ENCODE measurements at places on chromosomes 5 and 9.

GRCh38 chr9:72038890-72039410, 21.5 kb downstream of the C9orf57 start:
- H3K27ac ChIP-seq, result no peak overlapping the region
- peak; percentile 80 for DNase-seq
- no peaks in the 10 kb centered on the region for H3K36me3 ChIP-seq

DNA sequence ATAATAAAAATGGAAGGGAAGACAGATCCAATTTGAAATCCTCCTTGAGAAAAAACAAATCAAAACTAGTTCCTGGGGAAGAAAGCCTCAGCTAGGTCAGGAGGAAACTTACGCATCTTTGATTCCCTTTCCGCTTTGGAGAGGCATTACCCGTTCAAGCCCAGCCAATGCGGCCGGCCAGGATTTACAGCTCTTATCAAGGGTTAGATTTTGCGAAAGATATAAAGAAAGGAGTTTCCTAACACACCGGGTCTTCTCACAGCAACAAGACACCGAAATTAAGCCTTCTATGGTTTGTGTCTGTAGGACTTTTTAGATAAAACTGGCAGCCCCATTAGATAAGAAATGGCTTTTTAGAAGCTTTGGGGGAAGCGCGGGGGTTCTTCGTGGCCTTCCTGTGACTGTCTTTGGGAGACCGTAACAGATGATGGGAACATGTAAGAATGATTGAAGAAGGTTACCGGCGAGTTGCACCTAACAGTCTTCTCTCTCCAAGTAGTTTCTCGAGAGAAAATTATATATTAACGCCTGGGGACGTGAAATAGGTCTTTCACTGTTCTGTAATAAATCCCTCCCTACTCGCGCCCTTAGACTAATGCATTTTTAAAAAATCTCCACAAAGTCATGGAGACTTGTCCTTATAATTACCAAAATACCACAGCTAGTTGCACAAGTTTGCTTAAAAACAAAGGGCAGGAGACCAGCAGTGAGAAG, 1.3 kb upstream of the ISL1 start:
- peak overlapping the region; percentile 43 for H3K4me3 ChIP-seq
- peaks cover 3% of the 10 kb centered on the region for H3K27me3 ChIP-seq
- H3K4me1 ChIP-seq, result peaks cover 6% of the 10 kb centered on the region
- no peak for DNase-seq

GRCh38 chr9:136211441-136212344, 6.8 kb upstream of the LHX3 start:
- peaks cover 25% of the 10 kb centered on the region for H3K36me3 ChIP-seq
- H3K4me1 ChIP-seq, result no peaks in the 10 kb centered on the region
- H3K4me3 ChIP-seq, result no peak overlapping the region
- no peaks in the 10 kb centered on the region for H3K27me3 ChIP-seq
- DNase-seq, result no peak
- no peak overlapping the region for H3K27ac ChIP-seq

DNA sequence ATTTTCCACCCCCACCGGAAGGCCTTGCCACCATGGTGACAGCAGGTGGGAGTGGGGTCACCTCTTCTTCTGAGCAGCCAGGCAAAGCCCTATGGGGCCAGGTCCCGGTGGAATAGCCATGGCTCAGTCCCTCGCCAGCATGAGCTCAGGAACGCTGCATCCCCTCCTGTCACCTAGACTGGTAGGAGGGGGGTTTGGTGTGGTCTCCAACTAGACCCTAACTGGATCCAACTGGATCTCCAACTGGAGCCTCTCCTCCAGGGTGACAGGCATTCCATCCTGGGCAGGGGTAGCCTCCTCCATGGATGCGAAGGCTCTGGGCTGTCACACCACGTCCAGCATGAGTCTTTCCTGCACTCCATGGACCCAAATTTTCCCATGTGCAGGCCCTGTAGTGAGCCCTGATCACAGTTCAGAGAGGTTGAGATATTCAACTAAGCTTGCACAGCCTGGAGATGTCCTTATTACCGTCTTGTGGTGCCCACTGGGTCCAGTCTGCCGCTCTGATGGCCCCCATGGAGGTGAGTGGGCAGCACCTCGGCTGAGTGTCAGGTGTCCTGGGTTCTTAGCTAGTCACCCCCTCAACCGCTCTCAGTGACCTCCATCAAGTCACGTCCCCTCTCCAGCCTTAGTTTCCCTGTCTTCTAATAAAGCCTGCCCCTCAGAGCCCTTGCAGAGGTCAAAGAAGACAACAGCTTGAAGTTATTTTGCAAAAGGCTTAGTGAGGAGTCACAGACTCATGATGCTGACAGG, 18.6 kb upstream of the FIBCD1 start:
- H3K36me3 ChIP-seq, result no peaks in the 10 kb centered on the region
- H3K27me3 ChIP-seq, result no peaks in the 10 kb centered on the region
- no peak for DNase-seq
- H3K4me3 ChIP-seq, result no peak overlapping the region

DNA sequence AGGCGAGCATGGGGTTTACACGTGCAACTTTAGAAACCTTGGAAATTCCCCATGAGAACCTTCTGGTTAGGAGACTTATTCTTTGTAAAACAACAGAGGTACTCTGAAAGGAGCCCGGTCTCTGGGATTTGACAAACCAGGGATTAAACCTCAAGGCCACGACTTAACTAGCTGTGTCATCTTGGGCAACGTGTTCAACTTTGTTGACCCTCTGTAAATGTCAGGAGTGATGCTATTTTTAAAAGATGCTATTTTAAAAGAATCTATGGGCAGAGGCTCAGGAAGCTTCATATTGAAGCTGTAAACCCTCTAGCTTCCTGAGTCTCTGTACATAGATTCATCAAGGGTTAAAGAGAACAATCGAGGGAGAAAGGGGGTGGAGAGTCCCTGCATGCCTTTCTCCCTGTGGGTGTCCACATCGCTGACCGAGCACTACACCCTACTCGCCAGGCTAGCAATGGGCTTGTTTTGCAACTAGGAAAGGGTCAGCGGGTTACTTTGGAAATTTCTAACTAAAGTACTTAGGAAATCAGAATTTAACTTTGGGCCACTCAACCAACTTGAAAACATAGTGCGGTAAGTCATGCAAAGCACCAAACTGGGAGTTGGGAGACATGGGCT, 2.1 kb downstream of the SLC36A2 start:
- no peaks in the 10 kb centered on the region for H3K4me1 ChIP-seq
- no peak overlapping the region for H3K4me3 ChIP-seq
- no peak for DNase-seq
- no peak overlapping the region for H3K27ac ChIP-seq
- no peaks in the 10 kb centered on the region for H3K36me3 ChIP-seq

DNA sequence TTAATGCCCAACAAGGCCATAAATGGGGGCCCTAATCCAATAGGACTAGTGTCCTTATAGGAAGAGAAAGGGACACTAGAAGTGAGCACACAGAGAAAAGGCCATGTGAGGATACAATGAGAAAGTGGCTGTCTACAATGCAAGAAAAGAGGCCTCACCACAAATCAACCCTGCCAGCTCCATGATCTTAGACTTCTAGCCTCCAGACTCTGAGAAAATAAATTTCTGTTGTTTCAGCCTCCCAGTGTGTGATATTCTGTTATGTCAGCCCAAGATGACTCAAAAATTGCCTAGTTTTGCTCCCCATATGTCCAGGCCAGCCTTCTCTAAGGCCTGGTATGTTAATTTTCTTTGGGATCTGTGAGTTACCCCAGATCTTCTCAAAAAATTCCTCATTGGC, 32.3 kb upstream of the HTR4 start:
- H3K27me3 ChIP-seq, result no peaks in the 10 kb centered on the region
- H3K4me1 ChIP-seq, result peaks cover 5% of the 10 kb centered on the region
- H3K36me3 ChIP-seq, result no peaks in the 10 kb centered on the region
- H3K4me3 ChIP-seq, result no peak overlapping the region

- no peaks in the 10 kb centered on the region for H3K27me3 ChIP-seq
- DNase-seq, result no peak
- no peaks in the 10 kb centered on the region for H3K36me3 ChIP-seq
These were observed 278.4 kb downstream of the ATPSCKMT start for GRCh38 chr5:9971301-9971700.

GRCh38 chr5:136674178-136674577, 308.8 kb upstream of the TRPC7 start:
- H3K27me3 ChIP-seq, result no peaks in the 10 kb centered on the region
- H3K36me3 ChIP-seq, result no peaks in the 10 kb centered on the region
- DNase-seq, result no peak
- no peak overlapping the region for H3K4me3 ChIP-seq
- no peak overlapping the region for H3K27ac ChIP-seq

GRCh38 chr5:15220642-15221173, 279.3 kb upstream of the FBXL7 start:
- DNase-seq, result no peak
- no peaks in the 10 kb centered on the region for H3K4me1 ChIP-seq
- no peaks in the 10 kb centered on the region for H3K36me3 ChIP-seq
- H3K27ac ChIP-seq, result no peak overlapping the region
- H3K4me3 ChIP-seq, result no peak overlapping the region

GRCh38 chr9:36572515-36573418, at the start of gene MELK:
TSS of gene MELK (plus strand) at chr9:36572895. CDS start at chr9:36581682, 8,787 bp downstream.
- H3K27me3 ChIP-seq, result no peaks in the 10 kb centered on the region
- H3K36me3 ChIP-seq, result no peaks in the 10 kb centered on the region
- peak within 1 kb of the TSS; percentile 44 for H3K27ac ChIP-seq
- H3K4me3 ChIP-seq, result peak within 1 kb of the TSS; percentile 86
- peak; percentile 19 for DNase-seq

- no peak overlapping the region for H3K4me3 ChIP-seq
- no peak overlapping the region for H3K27ac ChIP-seq
- H3K36me3 ChIP-seq, result no peaks in the 10 kb centered on the region
- DNase-seq, result no peak
- H3K4me1 ChIP-seq, result no peaks in the 10 kb centered on the region
These were observed 102.7 kb upstream of the VCAN start for GRCh38 chr5:83368835-83369234.

DNA sequence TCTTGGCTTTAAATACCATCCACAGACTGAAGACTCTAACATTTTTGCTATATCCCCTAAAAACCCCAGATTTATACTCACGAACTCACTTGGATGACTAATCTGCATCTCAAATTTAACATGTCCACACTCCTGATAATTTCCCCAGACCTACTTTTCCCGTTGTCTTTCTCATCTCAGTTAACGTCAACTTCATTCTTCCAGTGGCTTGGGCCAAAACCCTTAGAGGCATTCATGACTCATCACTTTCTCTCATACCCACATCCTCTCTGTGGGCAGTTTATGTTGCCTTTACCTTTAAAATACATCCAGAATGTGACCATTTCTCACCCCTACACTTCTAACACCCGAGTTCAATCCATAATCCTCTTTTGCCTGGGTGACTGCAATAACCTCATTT, 96.7 kb downstream of the EDIL3 start:
- no peak overlapping the region for H3K27ac ChIP-seq
- no peak for DNase-seq
- no peak overlapping the region for H3K4me3 ChIP-seq
- no peaks in the 10 kb centered on the region for H3K27me3 ChIP-seq
- peaks cover 17% of the 10 kb centered on the region for H3K4me1 ChIP-seq
- no peaks in the 10 kb centered on the region for H3K36me3 ChIP-seq

GRCh38 chr5:110900829-110901228, 162.0 kb downstream of the SLC25A46 start:
- no peaks in the 10 kb centered on the region for H3K27me3 ChIP-seq
- H3K27ac ChIP-seq, result no peak overlapping the region
- no peaks in the 10 kb centered on the region for H3K4me1 ChIP-seq
- no peaks in the 10 kb centered on the region for H3K36me3 ChIP-seq
- no peak overlapping the region for H3K4me3 ChIP-seq

DNA sequence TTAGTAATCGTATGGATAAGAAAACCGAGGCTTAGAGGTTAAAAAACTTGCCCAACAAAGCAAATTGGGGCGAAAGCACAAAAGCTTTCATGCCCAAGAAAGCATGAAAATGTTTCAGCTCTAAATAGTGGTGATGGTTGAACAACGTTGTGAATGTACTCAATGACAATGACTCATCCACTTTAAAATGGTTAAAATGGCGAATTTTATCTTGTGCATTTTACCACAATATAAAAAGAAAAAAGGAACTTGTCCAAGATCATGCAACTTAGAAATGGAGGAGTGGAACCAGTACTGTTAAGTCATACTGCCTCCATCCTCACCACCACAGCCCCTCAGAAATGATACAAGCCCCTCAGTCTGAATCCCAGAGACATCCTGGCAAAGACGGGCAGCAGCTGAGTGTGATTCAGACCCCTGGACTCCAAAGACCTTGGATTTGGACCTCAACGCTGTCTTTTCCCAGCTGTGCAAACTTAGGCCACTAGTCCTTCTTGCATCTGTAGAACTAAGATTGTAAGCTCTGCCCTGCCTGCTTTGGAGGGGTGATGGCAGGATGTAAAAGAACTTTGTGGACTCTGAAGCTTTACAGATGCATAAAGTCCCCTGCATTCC, 158.4 kb downstream of the GABBR2 start:
- no peaks in the 10 kb centered on the region for H3K36me3 ChIP-seq
- no peaks in the 10 kb centered on the region for H3K27me3 ChIP-seq
- H3K4me1 ChIP-seq, result no peaks in the 10 kb centered on the region
- no peak overlapping the region for H3K27ac ChIP-seq
- H3K4me3 ChIP-seq, result no peak overlapping the region

DNA sequence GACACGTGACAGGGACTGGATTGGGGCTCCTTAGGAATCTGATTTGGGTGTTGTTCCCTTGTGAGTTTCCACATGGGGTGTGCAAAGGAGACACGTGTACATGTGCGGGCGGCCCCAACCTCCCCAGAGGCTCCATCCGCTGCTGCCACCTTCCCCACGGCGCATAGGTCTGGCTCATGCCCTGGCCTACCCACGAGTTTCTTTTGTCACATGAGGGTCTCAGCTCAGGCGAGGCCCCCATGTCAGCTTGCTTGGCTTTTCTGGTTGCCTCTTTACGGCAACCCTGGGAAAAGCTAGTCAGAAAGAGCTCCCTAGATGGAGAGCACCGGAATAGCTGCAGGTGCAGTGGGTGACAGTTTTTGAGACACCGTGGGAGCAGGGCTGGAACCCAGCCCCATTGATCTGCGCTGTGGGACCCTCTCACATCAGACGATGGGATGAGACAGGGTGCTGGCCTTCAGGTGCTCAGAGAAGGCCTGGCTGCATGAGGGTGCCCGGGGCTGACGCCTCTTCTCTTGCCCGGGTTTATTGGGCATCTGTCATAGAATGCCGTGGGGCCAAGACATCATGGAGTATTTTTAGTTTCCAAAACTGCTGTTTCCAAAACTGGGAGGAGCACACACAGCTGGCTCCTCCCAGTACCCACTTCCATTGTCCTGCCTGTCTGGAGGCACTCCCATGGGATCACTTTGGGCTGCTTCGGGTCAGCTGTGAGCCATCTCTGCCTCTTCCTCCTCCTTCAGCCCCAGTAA, 107.8 kb downstream of the WNK2 start:
- H3K4me1 ChIP-seq, result no peaks in the 10 kb centered on the region
- no peak for DNase-seq
- H3K36me3 ChIP-seq, result no peaks in the 10 kb centered on the region
- no peak overlapping the region for H3K27ac ChIP-seq
- H3K4me3 ChIP-seq, result no peak overlapping the region

GRCh38 chr9:130172858-130173665, 858 bp downstream of the NCS1 start:
- H3K4me3 ChIP-seq, result peak overlapping the region; percentile 97
- peak overlapping the region; percentile 97 for H3K27ac ChIP-seq
- H3K4me1 ChIP-seq, result peaks cover 31% of the 10 kb centered on the region
- no peaks in the 10 kb centered on the region for H3K36me3 ChIP-seq
- DNase-seq, result no peak
